ENCODE measurements at places on chromosomes 3 and 15. TPM values are rescaled to one million over a fixed set of nuclear protein-coding genes. Genes with fewer than 3 reads are reported as not detected.
A peak's percentile ranks its signal among the peaks of the same experiment; 100 is the strongest.

- peaks cover 18% of the 10 kb centered on the region for H3K4me1 ChIP-seq
- no peaks in the 10 kb centered on the region for H3K36me3 ChIP-seq
- no peak overlapping the region for H3K4me3 ChIP-seq
- H3K27me3 ChIP-seq = no peaks in the 10 kb centered on the region
- DNase-seq = no peak
Observed at GRCh38 chr15:60554494-60554893, 75.6 kb upstream of the ICE2 start.

DNA sequence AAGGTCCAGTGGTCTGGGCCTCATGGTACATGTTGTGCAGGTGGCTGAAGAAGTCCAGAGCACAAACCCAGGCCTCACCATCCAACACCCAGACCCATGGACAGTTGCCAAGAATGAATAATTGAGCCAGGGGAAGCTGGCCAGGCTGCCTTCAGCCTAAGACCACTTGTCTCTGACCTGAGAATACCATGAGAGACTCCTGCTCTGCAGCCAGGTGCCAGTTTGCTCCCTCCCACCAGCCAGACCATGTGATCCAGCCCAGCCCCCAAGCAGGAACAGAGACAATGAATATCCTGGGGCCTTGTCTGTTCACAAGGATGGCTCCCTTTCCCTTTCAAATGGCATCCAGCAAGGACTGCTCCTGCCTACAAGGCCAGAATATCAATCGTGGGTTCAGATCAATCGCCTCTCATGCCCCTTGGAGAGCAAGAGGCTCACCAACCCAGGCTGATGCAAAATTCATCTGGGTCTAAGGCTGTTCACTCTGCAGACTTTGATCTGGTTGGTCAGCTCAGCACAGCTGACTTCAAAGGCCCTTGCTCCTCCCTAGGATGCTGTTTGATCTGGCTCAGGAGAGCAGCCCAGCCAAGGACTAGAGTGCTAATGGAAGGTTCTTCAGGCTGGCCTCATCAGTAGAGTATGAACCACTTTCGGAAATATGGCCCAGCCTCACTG, 13.4 kb downstream of the TRAIP start:
- no peak overlapping the region for H3K27ac ChIP-seq
- H3K36me3 ChIP-seq = no peaks in the 10 kb centered on the region
- DNase-seq = no peak
- H3K27me3 ChIP-seq = no peaks in the 10 kb centered on the region
- peaks cover 19% of the 10 kb centered on the region for H3K4me1 ChIP-seq

GRCh38 chr3:171833789-171834460, 9.2 kb upstream of the TMEM212 start:
- DNase-seq = no peak
- H3K27me3 ChIP-seq = no peaks in the 10 kb centered on the region
- H3K4me1 ChIP-seq = peaks cover 61% of the 10 kb centered on the region
- H3K27ac ChIP-seq = peak overlapping the region; percentile 47
- H3K4me3 ChIP-seq = no peak overlapping the region

The KLF15 gene
- total RNA-seq = 55.1 TPM

The CCR9 gene
- not detected for total RNA-seq

The KBTBD13 gene
- 2.6 TPM for total RNA-seq

The ABCC5 gene
- 17.5 TPM for total RNA-seq

The SLC9A9 gene
- total RNA-seq = 4.2 TPM

The IMPG2 gene
- 0.43 TPM for total RNA-seq

Data from right atrium auricular region (tissue), 2 donors.